ENCODE measurements at places on chromosomes 4 and X.

- no peak for DNase-seq
Observed at GRCh38 chr4:8110071-8110986, 48.3 kb downstream of the ABLIM2 start.

DNA sequence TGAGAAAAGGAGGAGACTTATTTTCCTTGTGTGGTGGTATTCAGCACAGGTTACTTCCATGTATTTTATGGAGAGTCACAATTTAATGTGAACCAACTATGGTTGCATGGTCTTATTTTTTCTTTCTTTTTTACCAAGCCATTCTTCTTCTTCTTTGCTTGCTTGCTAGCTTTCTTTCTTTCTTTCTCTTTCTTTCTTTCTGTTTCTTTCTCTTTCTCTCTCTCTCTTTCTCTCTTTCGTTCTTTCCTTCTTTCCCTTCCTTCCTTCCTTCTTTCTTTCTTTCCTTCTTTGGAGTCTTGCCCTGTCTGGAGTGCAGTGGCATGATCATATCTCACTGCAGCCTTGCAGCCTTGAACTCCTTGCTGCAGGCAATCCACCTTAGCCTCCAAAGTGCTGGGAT, 68.9 kb downstream of the DOCK11 start:
- no peak for DNase-seq

DNA sequence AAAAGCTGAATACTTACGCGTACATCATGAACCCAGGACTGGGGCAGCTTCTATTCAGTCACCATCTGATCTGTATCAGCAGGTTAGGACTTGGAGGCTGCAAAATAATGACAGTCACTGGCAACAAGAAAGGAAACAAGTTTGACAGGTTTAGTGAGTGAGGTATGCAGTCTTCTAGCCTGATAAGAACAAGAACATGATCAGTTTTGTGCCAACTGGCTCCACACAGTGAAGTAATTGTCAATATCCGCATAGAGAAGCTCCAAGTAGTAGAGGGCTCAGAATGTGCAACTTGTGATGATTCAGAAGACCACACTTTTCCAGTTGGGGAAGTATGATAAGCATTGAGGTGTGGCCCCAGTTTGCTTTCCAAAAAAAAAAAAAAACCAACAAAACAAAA, at the start of gene TMPRSS11F:
Gene TMPRSS11F, minus strand, starts transcription at position 77 of the 400 bp plus-strand sequence. Its CDS starts 49 bp downstream, at position 28.
- no peak for DNase-seq

GRCh38 chr4:62450740-62451139, 1250.6 kb downstream of the ADGRL3 start:
- no peak for DNase-seq

- no peak for DNase-seq
Observed at GRCh38 chr4:165293061-165293460, 34.4 kb upstream of the MSMO1 start.

GRCh38 chr4:69057620-69058409, 38.5 kb upstream of the UGT2B7 start:
- no peak for DNase-seq

DNA sequence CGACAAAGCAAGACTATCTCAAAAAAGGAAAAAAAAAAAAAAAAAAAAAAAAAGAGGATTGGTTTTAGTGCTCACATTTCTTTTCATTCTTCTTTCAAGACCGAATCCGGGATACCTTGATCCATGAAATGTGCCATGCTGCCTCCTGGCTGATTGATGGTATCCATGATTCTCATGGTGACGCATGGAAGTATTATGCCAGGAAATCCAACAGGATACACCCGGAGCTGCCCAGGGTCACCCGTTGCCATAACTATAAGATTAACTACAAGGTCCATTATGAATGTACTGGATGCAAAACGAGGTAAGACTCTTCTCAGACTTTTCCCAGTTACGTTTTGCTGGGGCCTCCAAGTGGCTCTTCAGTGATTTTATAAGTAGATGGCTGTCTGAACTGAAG, 6.1 kb downstream of the CXCR3 start:
- DNase-seq: no peak

- no peak for DNase-seq
Observed at GRCh38 chr4:84814094-84814750, 152.3 kb downstream of the WDFY3 start.

DNA sequence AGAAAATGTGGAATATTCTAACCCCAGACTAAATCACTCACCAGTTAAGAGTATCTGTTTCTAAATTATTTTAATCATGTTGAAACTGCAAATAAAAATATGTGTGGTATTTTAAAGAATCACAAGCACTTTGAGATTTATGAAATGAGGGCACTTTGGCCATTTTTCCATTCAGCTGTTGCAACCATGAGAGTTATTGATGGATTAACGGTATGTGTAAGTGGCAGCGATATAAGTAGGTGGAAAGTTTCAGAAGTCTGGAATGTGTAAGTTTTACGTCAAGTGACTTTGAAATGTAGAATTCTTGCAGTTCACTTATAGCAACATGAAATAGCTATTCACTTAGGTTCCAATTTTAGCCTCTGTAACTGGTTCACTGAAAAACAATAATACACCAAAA, 905.1 kb upstream of the SLIT2 start:
- DNase-seq: no peak

DNA sequence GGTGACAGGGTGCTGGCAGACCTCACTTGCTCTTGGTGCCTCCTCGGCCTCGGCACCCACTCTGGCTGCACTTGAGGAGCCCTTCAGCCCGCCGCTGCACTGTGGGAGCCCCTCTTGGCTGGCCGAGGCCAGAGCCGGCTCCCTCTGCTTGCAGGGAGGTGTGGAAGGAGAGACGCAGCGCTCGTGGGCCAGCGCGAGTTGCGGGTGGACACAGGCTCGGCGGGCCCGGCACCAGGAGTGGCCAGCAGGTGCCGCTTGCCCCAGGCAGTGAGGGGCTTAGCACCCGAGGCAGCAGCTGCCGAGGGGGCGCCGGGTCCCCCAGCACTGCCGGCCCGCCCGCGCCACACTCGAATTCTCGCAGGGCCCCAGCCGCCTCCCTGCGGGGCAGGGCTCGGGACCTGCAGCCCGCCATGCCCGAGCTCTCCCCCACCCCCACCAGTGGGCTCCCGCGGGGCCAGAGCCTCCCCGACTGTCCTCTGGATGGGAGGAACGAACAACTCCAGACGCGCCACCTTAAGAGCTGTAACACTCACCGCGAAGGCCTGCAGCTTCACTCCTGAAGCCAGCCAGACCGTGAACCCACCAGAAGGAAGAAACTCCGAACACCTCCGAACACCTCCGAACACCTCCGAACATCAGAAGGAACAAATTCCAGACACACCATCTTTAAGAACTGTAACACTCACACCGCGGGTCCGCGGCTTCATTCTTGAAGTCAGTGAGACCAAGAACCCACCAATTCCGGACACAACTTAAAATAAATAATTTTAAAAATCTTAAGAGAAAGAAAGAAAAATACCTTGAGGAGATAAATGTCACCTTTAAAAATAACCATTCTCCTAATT, 311.1 kb upstream of the SLC7A11 start:
- no peak for DNase-seq

DNA sequence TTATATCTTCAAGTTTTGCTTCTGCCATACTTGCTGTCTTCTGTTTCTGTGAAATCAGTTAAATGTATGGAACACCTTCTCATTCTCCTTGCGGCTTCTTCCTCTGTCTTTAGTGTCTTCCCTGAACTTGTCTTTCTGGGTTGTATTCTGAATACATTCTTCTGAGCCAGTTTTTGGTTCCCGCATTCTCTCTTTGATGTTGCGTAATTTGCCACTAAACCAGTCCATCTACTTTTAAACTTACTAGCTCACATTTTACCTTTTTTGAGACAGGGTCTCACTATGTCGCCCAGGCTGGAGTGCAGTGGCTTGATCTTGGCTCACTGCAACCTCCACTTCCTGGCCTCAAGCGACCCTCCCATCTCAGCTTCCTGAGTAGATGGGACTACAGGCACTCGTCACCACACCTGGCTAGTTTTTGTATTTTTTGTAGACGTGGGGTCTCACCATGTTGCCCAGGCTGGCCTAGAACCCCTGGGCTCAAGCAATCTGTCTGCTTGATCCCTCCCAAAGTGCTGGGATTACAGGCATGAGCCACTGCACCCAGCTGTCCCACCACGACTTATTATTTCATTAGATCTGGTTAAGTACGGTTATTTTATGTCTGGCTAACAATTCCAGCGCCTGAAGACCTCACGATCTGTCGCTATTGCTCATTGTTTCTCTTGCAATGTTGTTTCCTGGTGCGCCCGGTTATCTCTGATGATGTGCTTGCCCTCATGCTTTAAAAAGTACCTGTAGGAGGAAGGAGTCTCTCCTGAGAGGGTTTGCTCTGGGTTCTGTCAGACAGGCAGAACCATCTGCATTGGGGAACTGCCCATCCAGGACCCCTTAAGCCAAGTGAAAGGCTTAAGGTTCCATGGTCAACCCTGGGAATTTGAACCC, 9.8 kb upstream of the FAM3A start:
- no peak for DNase-seq

DNA sequence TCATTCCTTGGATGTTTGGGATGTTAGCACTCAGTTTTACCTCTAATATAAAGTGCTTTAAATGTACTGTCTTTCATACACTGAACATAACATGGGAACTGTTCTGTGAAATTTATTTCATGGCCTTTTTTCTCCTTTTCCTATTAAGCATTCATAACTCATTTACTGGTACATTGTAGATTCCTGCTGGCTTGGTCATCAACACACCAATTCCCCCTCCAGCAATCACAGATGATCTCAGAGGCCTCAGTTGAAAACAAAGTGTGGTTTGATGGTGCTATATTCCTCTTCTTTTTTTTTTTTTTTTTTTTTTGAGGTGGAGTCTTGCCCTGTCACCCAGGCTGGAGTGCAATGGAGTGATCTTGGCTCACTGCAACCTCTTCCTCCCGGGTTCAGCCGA, 61.9 kb upstream of the FAM47B start:
- no peak for DNase-seq

DNA sequence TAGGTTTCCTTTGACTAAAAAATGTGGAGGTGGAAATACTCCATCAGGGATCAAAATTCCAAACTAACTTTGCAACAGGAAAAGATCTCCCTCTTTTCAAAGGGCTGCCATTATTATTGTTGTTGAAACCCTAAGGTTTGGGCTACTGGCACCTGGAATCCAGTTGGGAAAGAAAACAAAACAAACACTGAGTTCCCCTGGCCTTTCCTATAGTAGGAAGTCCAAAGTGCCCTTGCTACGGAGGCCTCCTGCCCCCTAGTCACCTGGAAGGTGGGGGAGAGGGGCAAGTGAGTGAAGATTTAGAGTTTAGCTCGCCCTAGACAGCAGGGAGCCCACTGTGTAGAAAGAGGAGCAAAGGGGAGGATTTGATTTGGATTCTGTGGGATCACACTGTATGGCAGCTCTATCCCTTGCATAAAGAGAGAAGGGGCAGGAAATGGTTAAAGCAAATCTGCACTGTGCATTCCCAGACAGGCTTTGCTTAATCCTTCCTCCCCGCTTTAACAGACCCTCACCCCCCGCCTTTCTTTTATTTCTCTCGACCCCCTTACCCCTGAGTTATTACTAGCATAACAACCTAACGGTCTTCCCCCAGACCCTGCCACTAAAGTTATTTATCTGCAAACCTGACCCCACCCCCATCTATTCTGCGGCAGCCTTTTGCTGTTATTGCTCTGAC, 627 bp upstream of the FAT4 start:
- no peak for DNase-seq

- no peak for DNase-seq
Observed at GRCh38 chrX:16633754-16634153, 16.2 kb upstream of the S100G start.

DNA sequence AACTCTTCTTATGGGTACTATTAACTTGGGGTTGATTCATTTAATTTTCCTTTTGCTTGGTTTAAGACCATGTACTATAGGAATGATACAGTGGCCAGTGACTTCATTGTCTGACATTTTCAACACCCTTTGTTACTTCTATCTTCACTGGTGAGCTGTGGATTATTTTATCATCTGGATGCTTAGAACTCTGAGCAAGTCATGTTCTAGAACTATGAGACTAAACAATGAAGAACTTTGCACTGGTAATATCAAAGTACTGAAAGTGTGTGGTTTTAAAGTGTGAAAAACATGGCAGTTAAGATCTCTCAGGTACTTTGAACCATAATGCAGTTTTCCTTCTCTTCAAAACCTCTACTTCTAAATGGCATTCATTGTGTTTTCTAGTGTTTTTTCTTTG, 47.8 kb downstream of the MAP7D3 start:
- no peak for DNase-seq

- DNase-seq: no peak
Observed at GRCh38 chrX:13215729-13216128, 104.1 kb downstream of the ATXN3L start.

DNA sequence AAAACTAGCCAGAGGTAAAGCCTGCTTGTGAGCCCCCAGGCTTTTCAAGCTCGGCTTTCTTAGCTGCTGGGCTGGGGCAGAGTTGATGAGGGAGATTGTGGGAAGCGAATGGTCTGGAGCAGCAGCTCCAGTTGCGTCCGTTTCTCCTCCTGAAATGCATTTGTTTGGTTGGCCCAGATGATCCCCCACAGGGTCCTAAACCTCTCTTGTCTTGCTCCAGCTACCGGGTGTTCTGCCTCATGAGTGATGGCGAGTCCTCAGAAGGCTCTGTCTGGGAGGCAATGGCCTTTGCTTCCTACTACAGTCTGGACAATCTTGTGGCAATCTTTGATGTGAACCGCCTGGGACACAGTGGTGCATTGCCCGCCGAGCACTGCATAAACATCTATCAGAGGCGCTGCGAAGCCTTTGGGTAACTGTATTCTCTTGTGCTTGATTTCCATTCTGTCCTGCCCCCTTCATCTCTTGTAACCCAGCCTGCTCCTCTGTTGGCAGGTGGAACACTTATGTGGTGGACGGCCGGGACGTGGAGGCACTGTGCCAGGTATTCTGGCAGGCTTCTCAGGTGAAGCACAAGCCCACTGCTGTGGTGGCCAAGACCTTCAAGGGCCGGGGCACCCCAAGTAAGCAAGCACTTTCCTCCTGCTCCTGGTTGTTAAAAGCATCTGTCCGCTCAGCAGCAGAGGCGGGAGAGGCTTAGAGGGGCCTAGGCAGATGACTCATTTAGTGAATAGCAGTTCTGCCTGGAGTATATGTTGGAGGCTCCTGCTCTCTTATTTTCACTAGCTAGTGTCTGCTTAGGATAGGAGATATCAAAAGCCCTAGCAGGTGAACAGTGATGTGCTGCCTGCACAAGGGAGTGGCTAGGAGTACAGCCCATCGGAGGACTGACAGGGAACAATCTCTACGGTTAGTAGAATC, 15.3 kb downstream of the TKTL1 start:
- DNase-seq: no peak

GRCh38 chrX:57137501-57137900, 304 bp upstream of the SPIN2A start:
- DNase-seq: no peak

GRCh38 chr4:173211838-173212237, 43.2 kb downstream of the GALNT7 start:
- DNase-seq: no peak
